ENCODE measurements at places on chromosomes 3 and 15.

DNA sequence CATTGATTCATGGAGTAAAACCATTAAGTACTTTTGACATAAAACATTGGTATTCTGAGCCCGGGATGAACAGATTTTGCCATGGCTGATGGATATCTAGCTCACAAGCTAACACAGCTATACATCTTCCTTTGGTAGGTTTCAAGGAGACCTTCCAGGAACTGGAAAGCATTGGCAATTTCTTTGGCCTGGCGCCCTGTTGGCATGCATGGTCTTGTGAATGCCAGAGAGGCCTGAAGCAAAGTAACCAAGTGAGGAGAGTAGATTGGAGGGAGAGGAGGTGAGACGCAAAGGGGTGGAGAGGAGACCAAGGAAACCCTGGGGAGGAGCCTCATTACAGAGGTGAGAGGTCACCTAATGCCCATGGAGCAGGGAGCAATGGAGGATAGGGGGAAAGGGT is 67.2 kb downstream of the SQOR start:
- DNase-seq, result no peak

DNA sequence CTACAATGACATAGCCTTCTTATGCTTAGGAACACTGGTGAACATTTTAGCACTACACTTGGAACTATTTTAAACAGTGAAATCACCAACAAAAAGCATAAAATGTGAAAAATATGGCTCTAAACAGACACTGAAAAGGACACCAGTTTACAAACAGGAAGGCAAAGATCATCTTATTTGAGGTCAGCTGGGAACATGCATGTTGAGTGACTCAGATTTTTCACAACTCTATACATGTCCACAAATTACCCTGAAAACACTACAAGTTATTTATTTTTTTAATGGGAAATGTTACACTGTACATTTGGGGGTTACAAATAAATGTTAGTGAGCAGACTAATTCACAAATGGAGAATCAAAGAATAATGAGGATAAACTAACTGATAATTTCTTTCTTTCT is 12.5 kb upstream of the GK5 start:
- no peak for DNase-seq

GRCh38 chr3:81955878-81956277 is 194.4 kb upstream of the GBE1 start:
- DNase-seq, result no peak

- no peak for DNase-seq
Observed at GRCh38 chr3:14047841-14048240, 76.8 kb downstream of the CHCHD4 start.

- DNase-seq, result no peak
Observed at GRCh38 chr15:77023576-77024272, 28.8 kb downstream of the PSTPIP1 start.

Data from GM23338 (cell line).